ENCODE measurements at places on chromosomes 1 and 21.

GRCh38 chr1:19361611-19362147 lies 49.6 kb downstream of the SLC66A1 start:
- no peak for DNase-seq

DNA sequence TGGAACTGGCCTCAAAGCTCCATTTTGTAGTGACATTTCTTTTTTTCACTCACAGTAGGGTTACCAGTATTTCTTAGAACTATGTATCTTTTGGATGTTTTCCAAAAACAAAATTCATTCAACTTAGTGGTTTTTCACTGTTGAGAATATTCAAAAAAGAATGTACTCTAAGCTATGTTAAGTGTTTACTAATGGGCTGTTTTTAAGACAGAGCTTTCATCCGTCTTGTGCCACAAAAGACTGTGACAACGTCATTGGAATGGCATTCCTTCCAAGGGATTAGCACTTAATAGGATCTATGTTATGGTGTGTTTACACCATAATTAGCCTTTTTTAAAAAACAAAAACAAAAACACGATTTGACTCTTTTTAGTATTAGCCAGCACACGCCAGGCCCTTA lies 66.8 kb downstream of the TTC3 start:
- DNase-seq: no peak

- DNase-seq: no peak
Measured at GRCh38 chr21:28442624-28443023, 550.1 kb downstream of the LTN1 start.

- no peak for DNase-seq
Measured at GRCh38 chr1:18010945-18011344, 96.7 kb upstream of the IGSF21 start.

- DNase-seq: no peak
Measured at GRCh38 chr1:200954434-200954833, 59.7 kb downstream of the INAVA start.

GRCh38 chr1:151520359-151520758 lies 9.2 kb downstream of the CGN start:
- DNase-seq: no peak

Measured in NCI-H446 treated with DMSO at 0.1 percent for 48 hours (cell line).